NCI-H510A (cell line): ENCODE measurements at places on chromosomes 11 and 22.

DNA sequence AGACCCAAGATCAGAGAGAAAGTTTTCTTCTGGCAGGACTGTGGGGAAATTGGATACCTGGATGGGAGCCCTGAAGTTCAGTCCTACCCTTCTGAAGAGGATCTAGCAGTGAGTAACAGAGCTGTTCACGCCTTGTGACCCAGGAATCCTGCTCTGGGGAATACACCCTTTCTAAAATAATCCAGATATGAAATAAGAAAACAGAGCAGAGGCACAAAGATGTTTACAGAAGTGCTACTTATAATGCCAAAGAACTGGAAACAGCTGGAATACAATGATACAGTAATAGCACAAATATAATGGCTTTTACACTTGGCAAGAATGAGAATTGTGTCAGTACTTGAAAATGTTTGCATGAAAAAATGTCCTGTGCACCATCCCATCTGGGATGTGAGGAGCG lies 304.0 kb upstream of the NARS2 start:
- no peak for DNase-seq

DNA sequence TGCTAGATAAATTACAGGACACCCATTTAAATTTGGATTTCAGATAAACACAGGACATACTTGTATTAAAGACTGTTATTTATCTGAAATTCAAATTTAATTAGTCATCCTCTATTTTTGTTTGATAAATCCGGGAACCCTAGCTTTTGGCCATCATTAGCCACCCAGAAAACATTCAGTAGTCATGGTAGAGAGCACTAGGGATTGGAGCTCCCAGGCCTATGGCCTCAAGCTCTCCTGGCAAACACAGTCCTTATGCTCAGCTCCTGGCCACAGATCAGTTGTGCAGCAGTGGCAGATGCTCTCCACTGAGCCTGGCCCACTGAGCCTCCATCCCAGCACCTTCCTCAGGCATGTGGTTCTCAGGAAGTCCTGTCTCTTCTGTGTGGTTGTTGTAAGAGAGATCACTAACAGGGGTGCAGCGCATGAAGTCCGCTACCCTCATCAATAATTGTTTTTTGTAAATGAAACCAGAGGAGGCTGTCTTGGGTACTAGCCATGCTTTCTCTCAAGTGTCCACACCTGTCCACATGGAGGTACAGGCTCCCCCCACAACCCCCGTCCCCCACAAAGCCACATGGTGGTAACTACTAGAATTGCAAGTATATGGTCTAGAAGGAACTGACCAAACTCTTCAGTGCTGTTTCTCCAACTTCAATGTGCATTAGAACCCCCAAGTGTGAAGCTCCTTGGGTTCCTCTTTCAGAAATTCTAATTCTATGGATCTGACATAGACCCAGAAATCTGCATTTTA lies 1.1 kb upstream of the IRAG1 start:
- DNase-seq, result no peak

DNA sequence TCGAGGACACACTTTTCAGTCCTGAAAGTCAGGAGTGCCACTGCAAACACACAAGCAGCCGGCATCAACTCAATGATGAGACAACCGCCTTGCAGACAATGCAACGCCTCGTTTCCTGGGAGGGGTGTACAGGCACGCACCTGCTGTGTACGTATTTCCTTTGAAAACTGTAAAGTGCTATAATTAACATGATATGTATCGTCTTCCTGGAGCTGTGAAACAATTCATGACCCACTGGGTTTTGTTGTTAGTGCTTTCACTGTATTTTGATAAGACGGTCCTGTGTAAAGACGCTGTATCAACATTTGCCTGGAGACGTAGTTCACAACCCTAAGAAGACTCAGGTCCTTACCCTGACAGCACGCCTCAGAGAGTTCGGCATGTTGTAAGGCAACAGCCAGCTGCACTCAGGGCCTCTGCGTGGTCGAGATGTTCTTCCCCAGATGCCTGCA lies 105.7 kb upstream of the ANO1 start:
- no peak for DNase-seq

DNA sequence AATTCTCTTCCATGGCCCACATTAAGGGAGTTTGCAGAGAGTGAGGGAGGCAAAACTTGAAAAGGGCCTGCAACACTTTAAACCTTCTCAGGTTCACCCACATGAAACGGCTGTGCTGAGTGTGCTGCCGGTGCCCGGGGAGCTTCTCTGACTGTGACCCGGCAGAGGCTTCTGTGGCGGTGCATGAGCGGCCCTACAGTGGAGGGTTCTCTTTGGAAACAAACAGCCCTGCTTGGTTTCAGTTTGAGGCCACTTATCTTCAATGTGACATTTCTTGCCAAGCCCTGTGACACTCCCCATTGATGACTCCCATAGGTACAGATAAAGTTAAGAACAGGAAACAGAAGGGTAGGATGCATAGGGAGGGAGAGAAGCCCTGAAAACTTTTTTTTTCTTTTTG lies 31.8 kb downstream of the FAM118A start:
- DNase-seq, result no peak

- DNase-seq, result no peak
Observed at GRCh38 chr11:104873252-104873651, 25.0 kb downstream of the CASP12 start.

DNA sequence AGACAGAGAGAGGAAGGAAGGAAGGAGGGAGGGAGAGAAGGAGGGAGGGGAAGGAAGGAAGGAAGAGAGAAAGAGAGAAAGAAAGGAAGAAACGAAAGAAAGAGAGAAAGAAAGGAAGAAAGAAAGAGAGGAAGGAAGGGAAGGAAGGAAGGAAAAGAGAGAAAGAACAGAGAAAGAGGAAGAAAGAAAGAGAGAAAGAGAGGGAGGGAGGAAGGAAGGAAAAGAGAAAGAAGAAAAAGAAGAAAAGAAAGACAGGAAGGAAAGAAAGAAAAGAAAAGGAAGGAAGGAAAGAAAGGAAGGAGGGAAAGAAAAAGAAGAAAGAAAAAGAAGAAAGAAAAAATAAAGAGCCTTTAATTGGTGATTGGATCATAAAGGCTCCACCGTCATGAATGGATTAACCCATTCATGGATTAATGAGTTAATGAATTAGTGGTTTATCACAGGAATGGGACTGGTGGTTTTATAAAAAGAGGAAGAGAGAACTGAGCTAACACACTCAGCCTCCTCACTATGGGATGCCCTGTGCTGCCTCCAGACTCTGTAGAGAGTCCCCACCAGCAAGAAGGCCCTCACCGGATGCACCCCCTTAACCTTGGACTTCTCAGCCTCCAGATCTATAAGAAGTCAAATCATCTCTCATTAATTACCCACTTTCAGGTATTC lies 9.0 kb upstream of the PLAAT2 start:
- no peak for DNase-seq

DNA sequence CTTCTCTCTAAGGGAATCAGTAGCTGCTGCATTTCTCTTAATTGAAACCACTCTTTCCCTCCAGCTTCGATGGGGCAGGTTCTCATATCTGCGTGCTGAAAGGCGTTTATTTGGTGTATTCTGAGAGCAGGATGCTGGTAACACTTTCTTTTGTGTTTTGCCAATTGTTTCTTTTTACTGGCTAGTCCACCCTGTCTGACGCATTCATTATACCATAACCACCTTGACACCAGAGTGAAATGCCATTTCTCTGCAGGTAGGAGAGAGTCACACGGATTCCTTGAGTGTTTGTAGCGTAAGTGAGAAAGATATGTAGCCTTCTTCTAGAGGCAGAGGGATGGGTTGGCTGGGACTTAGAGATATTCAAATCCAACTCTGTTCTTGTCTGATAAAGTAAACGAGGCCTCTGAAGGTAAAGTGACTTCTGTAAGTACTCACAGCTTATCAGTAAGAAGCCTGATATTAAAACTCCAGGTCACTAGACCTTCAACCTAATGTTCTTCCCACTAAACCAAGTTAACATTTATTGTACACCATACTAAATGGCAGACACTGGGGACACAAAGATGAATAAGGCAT lies 21.4 kb downstream of the CD44 start:
- DNase-seq, result no peak

- DNase-seq, result no peak
Observed at GRCh38 chr22:45703758-45704157, 32.1 kb downstream of the ATXN10 start.

DNA sequence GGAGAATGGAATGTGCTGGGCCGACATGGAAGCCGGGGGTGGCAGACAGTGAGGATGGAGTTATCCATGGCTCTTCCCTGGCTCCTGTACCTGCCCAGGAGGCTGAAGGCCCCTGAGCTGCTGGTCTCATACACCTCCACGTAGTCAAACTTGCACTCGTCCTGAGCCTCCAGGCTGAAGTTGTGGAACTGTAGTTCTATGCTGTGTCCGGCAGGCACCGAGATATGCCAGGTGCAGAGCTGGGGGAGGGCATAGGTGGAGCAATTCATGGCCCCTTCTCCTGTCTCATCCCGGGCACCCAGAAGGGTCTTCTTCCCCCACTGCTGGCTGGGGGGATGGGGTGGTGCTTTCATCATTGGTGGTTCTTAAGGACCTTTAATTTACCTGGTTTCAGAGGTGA lies 2.8 kb downstream of the MFRP start:
- no peak for DNase-seq

DNA sequence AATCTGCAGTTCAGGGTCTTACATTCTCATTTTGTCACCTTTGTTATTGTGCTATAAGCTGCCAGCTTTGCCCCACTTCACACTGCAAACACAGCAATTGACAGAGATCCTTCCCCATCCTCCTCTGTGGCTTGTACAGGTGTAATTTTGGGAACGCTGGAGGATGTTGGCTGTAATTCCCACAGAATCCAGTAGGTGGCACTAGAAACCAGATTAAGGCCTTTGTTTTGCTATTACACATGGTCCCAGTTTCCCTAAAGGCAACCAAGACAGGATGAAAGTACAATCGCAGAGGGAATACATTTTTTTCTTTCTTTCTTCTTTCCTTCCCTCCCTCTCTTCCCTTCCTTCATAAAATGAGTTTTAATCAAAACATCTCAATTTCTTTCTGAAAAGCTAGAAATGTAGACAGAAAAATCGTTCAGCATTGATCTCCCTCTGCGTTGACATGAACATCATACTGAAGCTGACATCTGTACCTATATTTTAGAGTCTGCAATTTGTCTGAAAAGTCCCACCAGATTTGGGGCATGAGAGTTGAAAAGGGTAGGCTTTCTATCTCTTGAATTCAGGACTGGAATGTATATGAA lies 21.3 kb upstream of the NELL1 start:
- DNase-seq, result no peak

- no peak for DNase-seq
Observed at GRCh38 chr22:22849640-22850610, 37.7 kb upstream of the IGLL5 start.

DNA sequence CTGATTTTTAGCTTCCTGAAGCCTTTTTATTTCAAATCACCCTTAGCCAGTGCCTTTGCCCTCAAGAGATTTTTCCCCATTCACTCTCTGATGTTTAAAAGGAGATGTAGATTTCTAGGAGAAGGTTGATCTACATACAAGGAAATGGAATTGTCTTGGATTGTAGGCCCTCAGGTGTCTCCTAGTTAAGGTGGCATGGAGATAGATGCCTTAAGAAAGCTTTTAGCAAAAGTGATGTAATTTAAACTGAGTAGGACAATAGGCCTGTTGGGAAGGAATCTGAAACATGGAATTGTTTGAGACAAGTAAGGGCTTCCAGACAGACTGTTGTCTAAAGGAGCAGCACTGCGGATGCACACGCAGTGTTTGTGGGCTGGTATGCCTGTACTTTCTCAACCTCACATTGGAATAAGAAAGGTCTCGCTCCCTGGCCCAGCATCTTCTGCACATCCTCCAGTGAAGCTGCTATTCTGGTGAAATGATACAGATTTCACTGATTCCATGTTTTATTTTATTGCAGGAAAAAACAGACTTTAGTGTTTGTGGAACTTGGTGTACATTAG lies 69.8 kb upstream of the SLC25A18 start:
- DNase-seq, result no peak

DNA sequence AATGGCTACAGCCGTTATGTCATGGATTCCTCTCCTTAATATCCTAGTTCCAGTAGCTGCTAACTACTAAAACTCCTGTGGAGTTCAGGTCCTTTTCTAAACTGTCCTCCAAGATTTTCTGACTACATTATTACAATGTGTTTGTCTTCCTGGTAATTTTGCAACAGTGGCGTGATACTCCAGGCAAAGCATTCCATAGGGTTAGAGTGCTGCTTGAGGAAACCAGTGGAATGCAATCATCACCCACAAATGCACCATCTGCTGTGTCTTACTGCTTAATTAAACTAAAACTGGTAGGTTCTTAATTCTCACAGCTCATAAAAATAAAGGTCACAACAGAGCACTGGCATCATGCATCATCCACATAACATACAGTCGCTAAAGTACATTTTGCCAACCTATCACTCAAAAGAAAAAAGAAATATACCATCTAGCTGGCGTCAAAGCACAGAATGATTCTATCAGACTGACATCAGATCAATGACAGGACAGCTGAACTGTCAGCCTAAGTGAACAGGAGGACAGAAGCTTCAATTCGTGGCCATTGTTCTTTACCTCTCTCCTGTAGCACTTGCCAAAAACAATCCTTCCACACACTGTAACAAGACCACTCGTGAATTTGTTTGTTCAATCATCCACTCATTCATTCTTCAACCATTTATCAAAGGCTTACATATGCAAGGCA lies 182.5 kb downstream of the CADM1 start:
- DNase-seq, result no peak

GRCh38 chr11:105132716-105133511 lies 6.7 kb downstream of the CARD18 start:
- DNase-seq, result no peak

DNA sequence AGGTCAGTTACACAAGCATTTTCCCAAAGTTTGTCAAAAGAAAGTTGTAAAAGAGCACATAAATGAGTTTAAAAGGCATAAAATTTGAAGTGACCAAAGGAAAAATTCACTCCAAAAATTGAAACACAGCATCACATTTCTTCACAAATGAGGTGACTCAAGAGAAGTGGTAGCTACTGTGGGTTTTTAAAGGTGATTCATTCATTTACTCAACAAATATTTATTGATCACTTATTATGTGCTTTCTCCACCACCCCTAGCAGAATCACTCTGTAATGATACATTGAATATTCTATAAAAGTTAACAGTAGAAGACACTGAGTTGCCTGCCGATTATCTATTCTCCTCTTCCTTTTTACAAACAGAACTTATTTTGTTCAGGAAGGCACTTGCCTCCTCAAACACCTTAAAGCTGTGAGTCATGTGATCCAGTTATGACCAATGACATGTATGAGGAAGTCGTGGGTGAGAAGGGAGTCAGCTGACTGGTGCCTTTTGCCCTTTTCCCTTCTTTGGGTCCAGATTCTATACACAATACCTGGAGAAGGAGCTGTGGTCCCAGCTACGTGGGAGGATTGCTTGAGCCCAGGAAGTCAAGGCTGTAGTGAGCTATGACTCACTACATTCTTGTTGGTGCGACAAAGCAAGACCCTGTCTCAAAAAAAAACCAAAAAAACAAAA lies 67.7 kb upstream of the CLNS1A start:
- DNase-seq, result no peak

GRCh38 chr11:119700536-119701346 lies 28.3 kb downstream of the NECTIN1 start:
- DNase-seq, result no peak

GRCh38 chr11:110431051-110431672 lies 1.4 kb downstream of the FDX1 start:
- DNase-seq, result no peak

GRCh38 chr11:88064097-88064705 lies 111.0 kb downstream of the RAB38 start:
- no peak for DNase-seq

GRCh38 chr11:117855186-117855845 lies 21.1 kb downstream of the FXYD6 start:
- no peak for DNase-seq

GRCh38 chr11:68862421-68862820 lies 20.7 kb upstream of the CPT1A start:
- no peak for DNase-seq

GRCh38 chr11:120126620-120127019 lies 11.3 kb downstream of the TRIM29 start:
- no peak for DNase-seq
